ENCODE measurements at places on chromosomes 5 and 9. TPM values are rescaled to one million over a fixed set of nuclear protein-coding genes. Genes with fewer than 3 reads are reported as not detected.

Gene CBY3
- total RNA-seq, result not detected

Gene PCDHGA12
- total RNA-seq, result 13.5 TPM

Gene SH2D3C
- 18.2 TPM for total RNA-seq

- H3K4me1 ChIP-seq, result peaks cover 54% of the 10 kb centered on the region
- peak overlapping the region; percentile 63 for H3K27ac ChIP-seq
- H3K27me3 ChIP-seq, result no peaks in the 10 kb centered on the region
- DNase-seq, result peak; percentile 91
- no peaks in the 10 kb centered on the region for H3K36me3 ChIP-seq
Observed at GRCh38 chr5:135131801-135132680, 98.0 kb upstream of the PITX1 start.

GRCh38 chr9:4224181-4224580, 75.7 kb downstream of the GLIS3 start:
- H3K27me3 ChIP-seq, result no peaks in the 10 kb centered on the region
- no peak for DNase-seq
- no peak overlapping the region for H3K4me3 ChIP-seq

DNA sequence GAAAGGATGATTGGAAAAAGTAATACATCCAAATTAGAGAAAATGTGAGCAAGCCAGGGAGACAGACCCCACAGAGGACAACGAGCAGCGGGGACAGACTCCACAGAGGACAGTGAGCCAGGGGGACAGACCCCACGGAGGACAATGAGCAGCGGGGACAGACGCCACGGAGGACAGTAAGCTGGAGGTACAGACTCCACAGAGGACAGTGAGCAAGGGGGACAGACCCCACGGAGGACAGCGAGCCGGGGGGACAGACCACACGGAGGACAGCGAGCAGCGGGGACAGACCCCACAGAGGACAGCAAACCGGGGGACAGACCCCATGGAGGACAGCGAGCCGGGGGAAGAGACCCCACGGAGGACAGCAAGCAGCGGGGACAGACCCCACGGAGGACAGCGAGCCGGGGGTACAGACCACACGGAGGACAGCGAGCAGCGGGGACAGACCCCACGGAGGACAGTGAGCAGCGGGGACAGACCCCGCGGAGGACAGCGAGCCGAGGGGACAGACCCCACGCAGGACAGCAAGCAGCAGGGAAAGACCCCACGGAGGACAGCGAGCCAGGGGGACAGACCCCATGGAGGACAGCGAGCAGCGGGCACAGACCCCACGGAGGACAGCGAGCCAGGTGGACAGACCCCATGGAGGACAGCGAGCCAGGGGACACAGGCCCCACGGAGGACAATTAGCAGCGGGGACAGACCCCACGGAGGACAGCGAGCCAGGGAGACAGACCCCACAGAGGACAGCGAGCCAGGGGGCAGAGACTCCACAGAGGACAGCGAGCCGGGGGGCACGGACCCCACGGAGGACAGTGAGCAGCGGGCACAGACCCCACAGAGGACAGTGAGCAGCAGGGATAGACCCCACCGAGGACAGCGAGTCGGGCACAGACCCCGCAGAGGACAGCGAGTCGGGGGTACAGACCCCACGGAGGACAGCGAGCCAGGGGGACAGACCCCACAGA, 1.9 kb upstream of the ZDHHC11 start:
- DNase-seq, result no peak
- H3K27me3 ChIP-seq, result no peaks in the 10 kb centered on the region
- H3K4me1 ChIP-seq, result peaks cover 5% of the 10 kb centered on the region
- H3K36me3 ChIP-seq, result no peaks in the 10 kb centered on the region

DNA sequence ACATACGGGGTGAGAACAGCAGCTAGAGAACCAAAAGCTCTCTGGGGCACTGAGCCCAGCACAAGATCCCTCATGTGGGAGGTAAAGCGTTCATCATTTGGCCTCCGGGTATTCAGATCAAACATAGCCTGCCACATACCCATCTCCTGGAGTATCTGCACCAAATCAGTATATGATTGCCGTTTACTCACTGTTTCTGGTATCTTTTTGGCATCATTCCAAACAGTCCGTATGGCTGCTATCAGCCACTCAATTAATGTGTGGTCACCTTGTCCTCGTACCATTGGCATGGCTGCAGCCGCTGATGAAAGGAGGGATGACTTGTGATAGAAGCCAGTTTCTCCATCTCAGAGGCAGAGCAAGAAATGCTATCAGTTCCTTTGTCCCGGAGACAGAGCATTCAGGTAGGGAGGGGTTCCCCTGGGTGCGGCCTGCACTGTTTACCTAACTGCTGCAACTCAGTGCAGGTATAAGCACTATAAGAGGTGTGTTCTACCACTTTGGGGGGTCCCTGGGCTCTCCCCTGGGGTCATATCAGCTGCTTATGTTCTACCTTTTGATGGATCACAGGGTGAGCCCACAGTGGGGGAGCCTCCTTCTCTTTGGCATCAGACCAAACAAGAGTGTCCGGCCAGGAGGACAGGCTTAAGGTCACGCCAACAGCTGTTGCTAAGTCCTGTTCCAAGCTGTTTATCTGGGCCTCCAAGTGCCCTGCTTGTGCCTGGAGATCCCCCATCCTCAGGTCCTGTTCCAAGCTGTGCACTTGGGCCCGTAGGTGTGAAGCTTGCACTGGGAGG, 9.4 kb downstream of the DMAC1 start:
- peaks cover 3% of the 10 kb centered on the region for H3K36me3 ChIP-seq
- no peaks in the 10 kb centered on the region for H3K27me3 ChIP-seq
- H3K4me3 ChIP-seq, result no peak overlapping the region
- DNase-seq, result no peak

DNA sequence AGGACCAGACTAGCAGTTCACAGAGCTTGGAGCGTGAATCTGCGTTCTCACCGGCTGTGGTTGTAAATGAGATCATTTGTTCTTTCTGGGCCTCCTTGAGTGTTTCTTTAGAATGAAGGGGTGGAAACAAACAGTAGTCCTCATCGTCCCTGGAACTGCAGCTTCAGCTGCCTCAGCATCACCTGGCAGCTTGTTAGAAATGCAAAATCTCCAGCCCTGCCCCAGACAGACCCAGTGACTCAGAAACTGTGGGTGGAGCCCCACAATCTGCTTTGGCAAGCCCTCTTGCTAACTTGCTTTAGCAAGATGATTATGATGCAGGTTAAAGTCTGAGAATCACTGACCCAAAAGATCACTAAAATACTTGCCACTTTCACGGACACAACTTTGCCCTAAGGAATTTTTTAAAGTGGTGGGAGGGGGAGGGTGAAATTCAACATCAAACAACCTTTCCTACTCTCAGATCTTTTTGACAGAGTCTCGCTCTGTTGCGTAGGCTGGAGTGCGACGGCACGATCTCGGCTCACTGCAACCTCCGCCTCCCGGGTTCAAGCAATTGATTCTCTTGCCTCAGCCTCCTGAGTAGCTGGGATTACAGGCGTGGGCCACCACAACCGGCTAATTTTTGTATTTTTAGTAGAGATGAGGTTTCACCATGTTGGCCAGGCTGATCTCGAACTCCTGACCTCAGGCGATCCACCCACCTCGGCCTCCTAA, 86.0 kb downstream of the BRINP1 start:
- no peak overlapping the region for H3K27ac ChIP-seq
- no peaks in the 10 kb centered on the region for H3K36me3 ChIP-seq
- peaks cover 3% of the 10 kb centered on the region for H3K4me1 ChIP-seq
- peak; percentile 75 for DNase-seq
- H3K4me3 ChIP-seq, result no peak overlapping the region

- no peaks in the 10 kb centered on the region for H3K4me1 ChIP-seq
- no peak overlapping the region for H3K4me3 ChIP-seq
- no peak for DNase-seq
- no peaks in the 10 kb centered on the region for H3K36me3 ChIP-seq
- no peaks in the 10 kb centered on the region for H3K27me3 ChIP-seq
Observed at GRCh38 chr5:153780876-153781705, 257.6 kb downstream of the FAM114A2 start.

DNA sequence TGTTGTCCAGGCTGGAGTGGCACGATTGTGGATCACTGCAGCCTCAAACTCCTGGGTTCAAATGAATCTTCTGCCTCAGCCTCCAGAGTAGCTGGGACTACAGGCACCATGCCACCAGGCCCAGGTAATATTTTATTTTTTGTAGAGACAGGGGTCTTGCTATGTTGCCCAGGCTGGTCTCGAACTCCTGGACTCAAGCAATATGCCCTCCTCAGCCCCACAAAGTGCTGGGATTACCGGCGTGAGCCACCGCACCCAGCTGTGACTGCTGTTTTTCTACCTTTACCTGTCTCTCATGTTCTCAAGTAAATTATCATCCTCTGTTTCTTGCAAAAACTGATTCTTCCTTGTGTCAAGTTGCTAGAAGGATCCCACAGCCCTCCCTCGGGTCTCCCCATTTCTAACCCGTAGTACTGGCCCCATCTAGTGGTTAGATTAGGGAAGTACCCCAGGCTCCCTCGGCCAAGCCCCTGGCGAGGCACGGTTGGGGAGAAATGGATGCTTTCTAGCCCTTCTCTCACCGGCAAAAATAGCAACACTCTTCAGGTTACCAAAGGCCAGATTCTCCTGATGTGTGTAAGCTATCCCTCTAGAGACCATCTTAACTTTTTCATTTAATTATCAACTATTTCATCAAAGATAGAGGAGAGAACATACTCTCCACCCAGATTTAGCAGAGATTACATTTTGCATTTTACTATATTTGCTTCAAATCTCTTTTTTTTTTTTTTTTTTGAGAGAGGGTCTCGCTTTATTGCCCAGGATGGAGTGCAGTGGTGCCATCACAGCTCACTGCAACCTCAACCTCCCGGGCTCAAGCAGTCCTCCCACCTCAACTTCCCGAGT, 19.2 kb upstream of the TOR1B start:
- H3K36me3 ChIP-seq, result no peaks in the 10 kb centered on the region
- no peaks in the 10 kb centered on the region for H3K4me1 ChIP-seq
- H3K4me3 ChIP-seq, result no peak overlapping the region
- peak; percentile 65 for DNase-seq

Measured in thyroid gland (tissue), 4 donors.